ENCODE measurements at places on chromosomes 5 and 9. TPM values are rescaled to one million over a fixed set of nuclear protein-coding genes. Genes with fewer than 3 reads are reported as not detected.

PTPA gene
- total RNA-seq = 106 TPM

ACOT12 gene
- not detected for total RNA-seq

GNA14 gene
- 7.5 TPM for total RNA-seq

ADAMTS12 gene
- total RNA-seq = 0.19 TPM

ZBTB43 gene
- total RNA-seq = 8.7 TPM

SLC6A18 gene
- not detected for total RNA-seq
